CD8-positive, alpha-beta T cell (primary cell): ENCODE measurements at places on chromosomes 11 and 22.

- no peak for DNase-seq
Observed at GRCh38 chr22:49202226-49202625, 625.4 kb downstream of the BRD1 start.

GRCh38 chr11:78525720-78526119 is 48.9 kb downstream of the NARS2 start:
- DNase-seq = no peak

GRCh38 chr11:60261014-60261413 is 18.1 kb upstream of the MS4A4E start:
- DNase-seq = no peak

DNA sequence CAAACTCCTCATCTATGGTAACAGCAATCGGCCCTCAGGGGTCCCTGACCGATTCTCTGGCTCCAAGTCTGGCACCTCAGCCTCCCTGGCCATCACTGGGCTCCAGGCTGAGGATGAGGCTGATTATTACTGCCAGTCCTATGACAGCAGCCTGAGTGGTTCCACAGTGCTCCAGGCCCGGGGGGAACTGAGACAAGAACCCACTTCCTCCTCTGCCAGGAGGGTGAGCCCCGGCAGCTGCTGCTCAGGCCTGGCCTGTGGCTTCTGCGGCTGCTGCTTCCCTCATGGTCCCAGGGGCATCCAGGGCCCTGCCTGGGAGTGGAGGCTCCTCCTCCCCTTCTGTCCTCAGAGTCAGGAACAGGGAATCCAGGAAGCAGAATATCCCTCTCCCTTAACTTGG is 98.4 kb downstream of the ZNF280B start:
- DNase-seq = no peak

DNA sequence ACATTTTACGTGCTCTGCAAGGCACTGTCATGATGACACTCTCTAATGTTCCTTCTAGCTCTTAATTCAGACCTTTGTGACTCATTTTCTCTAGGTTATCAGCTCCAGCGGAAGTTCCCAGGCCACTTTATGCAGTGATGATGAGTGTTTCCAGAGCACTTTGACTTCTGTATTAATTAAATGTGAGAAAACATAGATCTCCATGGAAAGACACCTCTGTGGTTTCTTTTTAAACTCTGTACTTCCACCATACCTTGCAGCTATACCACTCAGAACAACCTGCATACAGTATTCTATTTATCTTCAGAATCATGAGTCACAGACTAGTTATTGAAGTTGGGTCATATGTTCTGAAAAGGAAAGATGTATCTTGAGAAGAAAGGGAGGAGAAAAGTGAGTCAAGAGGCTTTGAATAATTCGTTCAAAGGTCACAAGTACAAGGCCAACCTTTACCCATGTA is 175.6 kb upstream of the TENM4 start:
- DNase-seq = no peak

DNA sequence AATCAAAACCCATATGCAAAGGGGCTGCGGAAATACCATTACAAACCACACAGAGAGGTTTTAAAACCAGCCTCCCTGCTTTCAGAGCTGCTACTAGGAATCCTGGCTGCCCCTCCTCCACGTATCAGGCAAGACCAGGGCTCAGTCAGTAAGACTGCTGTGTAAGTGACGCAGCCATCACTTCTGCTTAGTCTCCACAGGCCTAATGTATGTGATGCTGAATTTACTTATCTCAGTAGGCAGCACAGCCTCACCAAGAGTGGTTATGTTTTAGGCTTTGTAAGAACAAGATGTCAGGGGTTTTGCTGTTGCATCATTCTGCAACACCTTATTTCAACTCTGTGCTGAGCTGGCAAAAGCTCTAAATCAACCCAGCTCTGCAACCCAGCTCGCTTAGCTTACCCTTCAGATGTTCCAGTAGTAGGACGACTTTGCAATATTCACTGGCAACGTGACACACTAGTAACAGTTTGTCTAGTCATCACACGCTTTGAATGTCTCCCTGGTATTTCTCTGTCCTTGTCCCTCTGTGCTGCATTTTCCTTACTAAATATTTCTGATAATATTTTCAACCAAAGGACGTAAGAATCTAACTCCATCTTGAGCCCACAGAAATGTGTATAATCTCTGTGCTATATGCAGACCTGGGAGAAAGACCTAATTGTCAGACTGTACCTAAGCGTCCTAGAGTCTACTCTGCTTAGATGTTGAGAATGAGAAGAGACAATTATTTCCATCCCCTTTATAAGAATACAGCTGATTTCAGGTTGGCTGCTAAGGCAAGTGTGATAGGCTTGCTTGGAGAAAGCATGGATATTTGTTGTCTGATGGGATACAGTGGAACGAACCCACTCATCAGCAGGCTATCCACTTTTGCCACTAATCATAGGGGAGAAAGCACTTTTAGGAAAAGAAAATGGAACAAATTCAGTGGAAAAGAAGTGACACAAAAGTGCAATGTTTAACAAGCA is 72.2 kb downstream of the LARGE2 start:
- no peak for DNase-seq

GRCh38 chr11:128688031-128688713 is 5.7 kb upstream of the FLI1 start:
- DNase-seq = no peak

- DNase-seq = no peak
Observed at GRCh38 chr11:83520849-83521248, 234.7 kb upstream of the CCDC90B start.

DNA sequence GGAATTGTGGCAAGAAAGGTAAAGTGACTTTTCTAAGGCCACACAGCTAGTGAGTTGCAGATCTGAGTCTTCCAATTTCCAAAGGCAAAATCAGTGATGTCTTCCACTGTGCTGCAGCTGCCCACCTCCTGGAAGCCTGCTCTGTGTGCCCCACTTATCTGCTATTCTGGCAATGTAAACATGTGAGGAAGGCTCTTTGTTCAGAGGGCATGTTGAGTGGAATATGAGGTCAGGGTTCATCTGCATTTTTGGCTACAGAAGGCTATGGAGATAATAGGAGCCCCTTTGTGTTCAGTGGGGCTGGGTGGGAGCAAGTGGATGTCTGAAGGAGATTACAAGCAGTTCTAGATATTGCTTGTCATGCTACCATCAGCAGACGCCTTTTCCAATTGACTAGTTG is 396.2 kb downstream of the BUD13 start:
- no peak for DNase-seq

DNA sequence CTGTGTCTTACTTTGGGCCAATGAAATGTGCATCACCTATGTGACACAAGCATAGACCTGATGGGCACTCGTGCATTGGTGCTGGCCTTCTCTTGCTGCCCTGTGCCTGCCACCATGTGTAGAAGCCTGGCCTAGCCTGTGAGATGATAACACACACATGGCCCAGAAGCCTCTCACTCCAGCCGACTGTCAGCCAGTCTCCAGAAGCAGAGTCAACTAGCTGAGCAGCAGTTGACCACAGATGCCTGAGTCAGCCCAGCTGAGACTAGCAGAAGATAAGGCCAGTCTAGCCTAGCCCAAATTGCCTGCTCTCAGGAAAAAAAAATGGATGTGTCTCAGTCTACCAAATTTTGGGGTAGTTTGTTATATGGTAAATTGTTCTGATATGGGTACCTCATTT is 46.2 kb downstream of the CSNK2A3 start:
- no peak for DNase-seq

GRCh38 chr11:128421577-128422330 is 165.6 kb downstream of the ETS1 start:
- DNase-seq = no peak

- DNase-seq = peak; percentile 43
Observed at GRCh38 chr22:46355369-46355995, 20.0 kb downstream of the TRMU start.

GRCh38 chr11:125624756-125625213 is at the start of gene CHEK1:
TSS of gene CHEK1 (plus strand) at chr11:125625163. CDS start at chr11:125626769, 1,606 bp downstream.
- DNase-seq = no peak

GRCh38 chr11:90251599-90251998 is 28.8 kb upstream of the CHORDC1 start:
- no peak for DNase-seq

GRCh38 chr11:69010964-69011623 is 2.0 kb downstream of the MRGPRF start:
- no peak for DNase-seq

- DNase-seq = no peak
Observed at GRCh38 chr11:130826572-130826971, 89.7 kb downstream of the SNX19 start.

- no peak for DNase-seq
Observed at GRCh38 chr22:19629331-19629719, 85.0 kb upstream of the SEPTIN5 start.

GRCh38 chr22:38144025-38144405 is 33.5 kb upstream of the BAIAP2L2 start:
- DNase-seq = no peak

GRCh38 chr11:26204101-26204500 is 127.8 kb upstream of the ANO3 start:
- DNase-seq = no peak

DNA sequence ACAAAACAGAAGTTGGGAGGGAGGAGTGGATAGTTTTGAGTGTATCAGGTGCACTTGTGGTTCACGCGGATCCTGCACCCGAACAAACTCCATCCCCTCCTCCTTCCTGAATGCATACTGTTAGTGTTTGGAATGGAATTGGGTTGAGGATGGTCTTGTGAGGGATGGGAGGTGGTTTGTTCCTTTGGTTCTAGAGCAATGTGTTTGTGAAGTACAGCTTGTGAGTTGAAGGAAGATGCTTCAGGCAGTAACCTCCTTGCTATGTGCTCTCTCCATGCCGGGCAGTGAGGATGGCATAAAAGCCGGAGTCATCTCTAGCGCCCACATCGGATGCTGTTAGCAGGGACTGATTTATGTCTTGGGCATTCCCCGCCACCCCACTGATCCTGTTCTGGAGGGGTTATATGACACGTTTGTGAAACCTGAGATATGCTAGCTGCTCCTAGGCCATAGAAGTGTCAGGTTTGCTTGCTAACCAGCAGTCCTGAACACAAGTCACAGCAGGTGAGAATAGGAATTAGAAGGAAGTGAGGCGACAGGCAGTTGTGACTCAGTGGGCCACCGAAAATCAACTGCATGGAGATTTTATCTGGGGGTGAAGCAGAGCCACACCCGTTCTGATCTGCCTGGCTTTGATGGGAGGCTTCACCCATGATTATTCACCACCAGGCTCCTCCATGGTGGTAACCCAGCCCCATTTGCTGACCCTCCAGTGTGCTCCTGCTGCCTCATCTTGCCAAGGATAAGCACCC is 2.2 kb downstream of the BCR start:
- peak; percentile 71 for DNase-seq

GRCh38 chr11:91078221-91078620 is 855.4 kb upstream of the CHORDC1 start:
- DNase-seq = no peak

- DNase-seq = no peak
Observed at GRCh38 chr22:25208743-25209505, 9.3 kb downstream of the CRYBB3 start.

GRCh38 chr11:83349296-83349695 is 63.1 kb upstream of the CCDC90B start:
- DNase-seq = no peak

GRCh38 chr11:34448223-34448994 is 9.7 kb downstream of the CAT start:
- no peak for DNase-seq

GRCh38 chr11:119144825-119145486 is 3.9 kb upstream of the ABCG4 start:
- DNase-seq = no peak

DNA sequence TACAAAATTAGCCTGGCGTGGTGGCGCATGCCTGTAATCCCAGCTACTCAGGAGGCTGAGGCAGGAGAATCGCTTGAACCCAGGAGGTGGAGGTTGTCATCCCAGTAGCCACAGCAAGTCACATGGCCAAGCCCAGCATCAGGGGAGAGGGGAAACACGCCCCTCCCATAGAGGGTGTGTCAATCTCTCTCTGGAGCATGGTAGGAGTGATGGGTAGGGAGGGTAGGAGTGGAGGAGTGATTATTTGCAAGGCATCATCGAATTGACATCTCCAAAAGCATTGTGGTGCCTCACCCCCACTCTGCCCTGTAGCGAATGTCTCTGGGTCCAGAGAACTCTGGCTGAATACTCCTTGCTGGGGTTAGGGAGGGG is 6.1 kb upstream of the SSTR3 start:
- no peak for DNase-seq

- DNase-seq = no peak
Observed at GRCh38 chr22:42544686-42545085, 9.1 kb upstream of the SERHL2 start.

GRCh38 chr22:25167082-25167481 is 32.6 kb upstream of the CRYBB3 start:
- DNase-seq = no peak

DNA sequence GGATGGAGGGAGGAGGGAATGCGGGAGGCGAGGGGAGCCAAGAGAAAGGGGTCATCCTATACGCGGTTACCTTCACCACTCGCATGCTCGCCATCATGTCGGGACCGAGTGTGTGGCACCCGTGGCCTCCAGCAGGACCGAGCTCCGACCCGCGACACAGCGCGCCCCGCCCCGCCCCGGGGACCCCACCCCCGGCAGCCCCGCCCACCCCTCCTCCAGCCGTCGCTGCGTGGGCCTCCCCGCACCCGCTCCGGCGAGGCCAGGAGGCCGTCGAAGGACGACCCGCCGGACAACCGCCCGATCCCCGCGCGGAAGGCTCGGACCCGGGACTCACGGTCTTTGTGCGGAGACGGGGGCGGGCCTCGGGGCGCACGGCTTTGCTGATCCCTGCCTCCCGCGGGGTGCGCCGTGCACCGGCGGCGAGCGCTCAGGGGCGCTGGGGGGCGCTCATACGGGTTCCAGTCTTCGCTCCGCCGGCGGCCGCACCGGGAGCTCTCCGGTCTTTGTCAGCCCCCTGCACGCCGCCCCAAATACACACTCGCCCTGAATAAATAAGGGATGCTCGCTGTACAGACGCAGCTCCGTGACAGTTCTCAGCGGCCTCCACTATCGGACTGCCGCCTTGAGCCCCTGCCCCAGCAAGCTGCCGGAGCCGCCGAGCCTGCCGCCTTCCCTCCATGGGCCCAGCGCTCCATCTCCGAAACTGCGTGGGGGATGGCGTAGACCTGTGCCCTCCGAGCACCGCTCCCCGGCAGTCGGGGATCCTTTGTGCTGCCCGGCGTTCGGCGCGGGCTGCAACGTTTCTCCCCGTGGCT is at the start of gene UBE2L6:
Gene UBE2L6 (minus strand): TSS at position 158 of the 815 bp plus-strand sequence. CDS start 61 bp downstream, at position 97.
- peak; percentile 84 for DNase-seq

DNA sequence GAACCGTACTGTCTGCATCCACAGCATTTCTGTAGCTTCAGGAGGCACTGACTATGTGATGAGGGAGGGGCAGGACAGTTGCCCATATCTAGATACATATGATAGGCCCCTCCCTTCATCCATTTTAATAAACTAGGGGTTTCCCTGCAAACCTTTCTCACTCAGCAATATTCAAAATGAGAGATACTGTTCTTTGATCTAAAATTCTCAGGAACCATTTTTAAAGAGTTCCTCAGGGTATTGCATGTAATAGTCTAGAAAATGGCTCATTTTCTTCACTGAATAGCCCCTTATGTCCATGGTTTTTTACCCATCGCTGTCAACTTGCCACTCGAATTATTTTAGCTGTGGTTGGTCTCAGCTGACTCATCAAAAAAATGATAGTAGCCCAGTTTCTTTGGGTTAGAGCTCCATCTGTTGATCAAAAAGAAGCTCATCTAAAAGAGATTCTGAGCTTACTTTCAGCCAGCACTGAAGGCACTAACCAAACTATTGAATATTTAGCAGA is 37.0 kb upstream of the DNAJB7 start:
- no peak for DNase-seq

GRCh38 chr11:103532133-103532788 is 423.0 kb downstream of the DYNC2H1 start:
- DNase-seq = no peak
